Colonic mucosa (tissue), 4 donors: ENCODE measurements at places on chromosomes 16 and 17.
A peak's percentile ranks its signal among the peaks of the same experiment; 100 is the strongest.

GRCh38 chr17:75241143-75241430 is 20.3 kb downstream of the GGA3 start:
- DNase-seq = no peak
- H3K27ac ChIP-seq = no peak overlapping the region
- H3K27me3 ChIP-seq = no peaks in the 10 kb centered on the region
- no peak overlapping the region for H3K4me3 ChIP-seq

DNA sequence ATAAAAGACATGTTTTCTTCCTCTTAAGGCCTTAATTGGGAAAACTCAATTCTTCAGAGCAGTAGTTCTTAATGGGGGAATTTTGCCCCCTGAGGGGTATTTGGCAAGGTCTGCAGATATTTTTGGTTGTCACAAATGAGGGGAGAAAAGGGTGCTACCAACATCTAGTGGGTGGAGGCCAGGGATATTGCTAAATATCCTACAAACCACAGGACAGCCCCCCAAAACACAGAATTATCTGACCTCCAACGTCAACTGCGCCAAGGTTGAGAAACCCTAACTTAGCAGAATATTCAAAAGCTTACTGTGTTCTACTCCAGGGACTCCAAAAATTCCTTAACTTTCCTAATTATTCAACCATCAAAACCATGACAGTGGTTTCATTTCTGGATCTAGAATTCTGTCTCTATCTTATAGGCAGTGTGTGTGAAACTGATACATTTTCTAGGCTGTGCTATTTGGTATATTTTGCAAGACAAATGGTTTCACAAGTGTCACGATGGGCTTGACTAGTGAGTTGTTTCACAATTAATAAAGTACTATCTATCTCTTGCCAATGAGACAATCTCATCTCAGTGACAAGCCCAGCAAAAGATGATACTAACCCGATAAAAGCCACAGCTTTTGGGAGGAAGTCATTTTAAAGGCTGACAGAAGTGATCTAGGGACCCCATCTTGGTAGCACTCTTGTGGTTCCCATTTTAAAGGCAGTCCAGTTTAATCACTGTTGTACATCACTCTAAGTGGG is 14.7 kb downstream of the TXNDC11 start:
- no peak overlapping the region for H3K4me3 ChIP-seq
- H3K27me3 ChIP-seq = no peaks in the 10 kb centered on the region
- H3K4me1 ChIP-seq = no peaks in the 10 kb centered on the region
- no peaks in the 10 kb centered on the region for H3K36me3 ChIP-seq

- H3K27ac ChIP-seq = no peak overlapping the region
- H3K4me3 ChIP-seq = no peak overlapping the region
- DNase-seq = no peak
- H3K36me3 ChIP-seq = no peaks in the 10 kb centered on the region
- no peaks in the 10 kb centered on the region for H3K27me3 ChIP-seq
- no peaks in the 10 kb centered on the region for H3K4me1 ChIP-seq
Measured at GRCh38 chr17:51351890-51352289, 91.5 kb downstream of the UTP18 start.

DNA sequence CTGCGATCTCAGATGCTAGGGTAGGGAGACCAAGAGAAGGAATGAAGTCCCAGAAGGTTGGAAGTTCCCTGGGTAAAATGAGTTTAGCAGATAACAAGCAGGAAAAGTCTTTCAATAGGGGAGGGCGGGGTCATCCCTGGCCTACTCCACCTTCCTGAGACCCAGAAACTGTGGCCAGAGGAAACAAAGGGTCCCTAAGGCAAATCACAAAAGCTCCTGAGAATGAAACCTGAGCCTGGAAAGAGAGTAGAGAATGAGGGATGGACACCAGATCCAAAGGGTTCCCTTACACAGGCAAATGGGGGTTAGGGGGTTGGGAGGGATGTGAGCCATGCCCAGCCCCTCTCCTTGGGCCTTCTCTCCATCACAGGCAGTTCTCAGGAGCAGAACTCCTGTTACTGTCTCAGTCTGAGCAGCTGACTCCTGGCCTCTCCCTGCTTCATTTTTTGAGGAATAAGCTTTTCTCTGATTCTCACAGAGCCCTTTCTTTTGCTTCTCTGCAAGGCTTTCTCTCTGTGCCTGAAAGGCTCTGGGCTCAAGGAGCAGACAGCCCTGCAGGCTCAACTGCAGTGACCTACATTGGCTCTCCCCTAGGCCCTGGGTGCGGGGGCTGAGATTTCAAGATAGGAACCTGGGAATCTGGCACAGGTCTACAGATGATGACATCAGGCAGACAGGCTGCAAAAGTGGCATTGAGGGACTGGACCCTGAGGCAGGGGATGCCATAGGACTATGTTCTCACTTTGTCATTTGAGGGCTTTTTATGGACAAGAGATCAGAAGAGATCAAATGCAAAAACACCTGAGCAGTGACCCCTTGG is 9.8 kb upstream of the NR1D1 start:
- H3K36me3 ChIP-seq = no peaks in the 10 kb centered on the region
- peaks cover 51% of the 10 kb centered on the region for H3K4me1 ChIP-seq
- no peaks in the 10 kb centered on the region for H3K27me3 ChIP-seq
- DNase-seq = no peak

GRCh38 chr17:67018471-67019434 is 25.6 kb upstream of the CACNG1 start:
- DNase-seq = no peak
- H3K36me3 ChIP-seq = no peaks in the 10 kb centered on the region
- H3K27me3 ChIP-seq = no peaks in the 10 kb centered on the region
- H3K27ac ChIP-seq = no peak overlapping the region

GRCh38 chr17:57391076-57391825 is 134.9 kb downstream of the MSI2 start:
- H3K27me3 ChIP-seq = no peaks in the 10 kb centered on the region
- H3K4me3 ChIP-seq = no peak overlapping the region
- H3K27ac ChIP-seq = no peak overlapping the region
- H3K4me1 ChIP-seq = no peaks in the 10 kb centered on the region

- H3K4me1 ChIP-seq = no peaks in the 10 kb centered on the region
- H3K27ac ChIP-seq = no peak overlapping the region
- H3K4me3 ChIP-seq = no peak overlapping the region
- no peaks in the 10 kb centered on the region for H3K36me3 ChIP-seq
- H3K27me3 ChIP-seq = no peaks in the 10 kb centered on the region
Measured at GRCh38 chr16:56732832-56733231, 2.9 kb downstream of the NUP93 start.

- H3K27ac ChIP-seq = no peak overlapping the region
- DNase-seq = no peak
- H3K4me3 ChIP-seq = no peak overlapping the region
- peaks cover 41% of the 10 kb centered on the region for H3K36me3 ChIP-seq
Measured at GRCh38 chr16:2002406-2003230, 7.0 kb downstream of the ZNF598 start.

GRCh38 chr16:81967358-81967757 is 43.9 kb downstream of the SDR42E1 start:
- H3K4me3 ChIP-seq = no peak overlapping the region
- DNase-seq = no peak
- H3K27me3 ChIP-seq = no peaks in the 10 kb centered on the region
- no peak overlapping the region for H3K27ac ChIP-seq
- H3K4me1 ChIP-seq = no peaks in the 10 kb centered on the region
- no peaks in the 10 kb centered on the region for H3K36me3 ChIP-seq

DNA sequence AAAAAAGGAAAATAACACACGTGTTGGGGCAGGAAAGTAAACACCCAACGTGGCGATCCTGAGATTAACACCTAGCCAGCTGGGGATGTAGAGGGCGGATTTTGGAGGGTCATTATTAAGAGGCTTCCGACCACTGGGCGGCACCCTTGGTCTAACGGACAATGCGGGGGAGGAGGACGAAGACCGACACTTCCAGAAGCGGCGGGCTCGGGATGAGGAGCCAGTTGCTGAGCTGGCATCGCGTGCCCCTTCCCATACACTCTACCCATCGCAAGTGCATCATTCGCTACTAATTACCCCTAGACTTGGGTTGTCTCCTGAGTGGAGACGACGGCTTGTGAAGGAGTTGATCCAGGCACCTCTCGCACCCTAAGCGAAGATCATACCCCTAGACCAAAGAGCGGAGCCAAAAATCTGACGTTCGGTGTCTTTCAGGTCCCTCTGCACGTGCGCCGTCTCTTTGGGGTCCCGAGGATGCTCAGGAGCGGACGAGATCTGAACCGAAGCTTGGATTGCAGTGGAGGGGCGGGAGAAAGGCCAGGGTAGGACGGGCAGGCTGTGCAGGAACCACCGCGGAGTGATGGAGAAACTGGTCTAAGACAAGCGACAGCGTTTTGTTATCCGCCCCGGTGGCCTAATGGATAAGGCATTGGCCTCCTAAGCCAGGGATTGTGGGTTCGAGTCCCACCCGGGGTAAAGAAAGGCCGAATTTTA is 17.6 kb downstream of the ZNF213 start:
- H3K27ac ChIP-seq = peak overlapping the region; percentile 5
- no peaks in the 10 kb centered on the region for H3K27me3 ChIP-seq
- H3K4me3 ChIP-seq = peak overlapping the region; percentile 29
- DNase-seq = peak; percentile 95

GRCh38 chr17:33273271-33273670 is 19.8 kb downstream of the ASIC2 start:
- no peaks in the 10 kb centered on the region for H3K27me3 ChIP-seq
- no peaks in the 10 kb centered on the region for H3K36me3 ChIP-seq
- H3K4me3 ChIP-seq = no peak overlapping the region

GRCh38 chr17:21001813-21002221 is 41.0 kb downstream of the USP22 start:
- DNase-seq = peak; percentile 41
- peaks cover 28% of the 10 kb centered on the region for H3K36me3 ChIP-seq
- no peaks in the 10 kb centered on the region for H3K4me1 ChIP-seq
- no peaks in the 10 kb centered on the region for H3K27me3 ChIP-seq

DNA sequence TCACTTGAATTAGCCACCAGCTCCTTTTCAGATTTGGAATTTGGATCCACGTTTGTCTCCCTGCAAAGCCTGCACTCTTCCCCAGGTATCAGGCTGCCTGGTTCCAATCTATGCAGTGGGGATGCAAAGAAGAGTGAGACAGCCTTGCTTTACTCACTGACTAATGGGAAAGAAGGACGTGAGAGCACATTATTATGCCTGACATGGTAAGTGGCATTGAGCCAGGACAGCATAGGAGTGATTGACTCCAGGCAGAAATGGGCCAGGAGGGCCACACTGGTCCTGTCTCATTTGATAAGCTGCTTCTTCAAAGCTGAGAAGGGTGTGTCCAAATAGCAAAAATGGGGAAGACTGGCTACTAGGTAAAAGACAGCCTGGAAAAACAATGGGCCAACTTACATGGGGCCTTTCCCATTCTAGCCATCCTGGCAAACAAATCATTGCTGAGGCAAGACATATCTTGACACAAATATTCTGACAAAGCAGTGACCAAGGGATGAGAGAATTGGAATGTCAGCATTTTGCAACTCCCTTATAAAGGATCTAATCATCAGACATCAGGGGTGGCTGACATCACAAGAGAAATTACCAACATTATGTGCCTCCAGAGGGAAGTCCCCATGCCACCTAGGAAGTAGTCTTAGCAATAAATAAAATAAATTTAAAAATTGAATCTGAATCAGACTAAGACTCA is 38.6 kb downstream of the CDH11 start:
- no peak overlapping the region for H3K4me3 ChIP-seq
- no peaks in the 10 kb centered on the region for H3K36me3 ChIP-seq
- no peaks in the 10 kb centered on the region for H3K27me3 ChIP-seq
- H3K4me1 ChIP-seq = no peaks in the 10 kb centered on the region

GRCh38 chr16:70695331-70696070 is 9.6 kb upstream of the MTSS2 start:
- no peaks in the 10 kb centered on the region for H3K36me3 ChIP-seq
- peak; percentile 54 for DNase-seq
- H3K4me1 ChIP-seq = peaks cover 28% of the 10 kb centered on the region
- no peak overlapping the region for H3K4me3 ChIP-seq
- no peaks in the 10 kb centered on the region for H3K27me3 ChIP-seq

DNA sequence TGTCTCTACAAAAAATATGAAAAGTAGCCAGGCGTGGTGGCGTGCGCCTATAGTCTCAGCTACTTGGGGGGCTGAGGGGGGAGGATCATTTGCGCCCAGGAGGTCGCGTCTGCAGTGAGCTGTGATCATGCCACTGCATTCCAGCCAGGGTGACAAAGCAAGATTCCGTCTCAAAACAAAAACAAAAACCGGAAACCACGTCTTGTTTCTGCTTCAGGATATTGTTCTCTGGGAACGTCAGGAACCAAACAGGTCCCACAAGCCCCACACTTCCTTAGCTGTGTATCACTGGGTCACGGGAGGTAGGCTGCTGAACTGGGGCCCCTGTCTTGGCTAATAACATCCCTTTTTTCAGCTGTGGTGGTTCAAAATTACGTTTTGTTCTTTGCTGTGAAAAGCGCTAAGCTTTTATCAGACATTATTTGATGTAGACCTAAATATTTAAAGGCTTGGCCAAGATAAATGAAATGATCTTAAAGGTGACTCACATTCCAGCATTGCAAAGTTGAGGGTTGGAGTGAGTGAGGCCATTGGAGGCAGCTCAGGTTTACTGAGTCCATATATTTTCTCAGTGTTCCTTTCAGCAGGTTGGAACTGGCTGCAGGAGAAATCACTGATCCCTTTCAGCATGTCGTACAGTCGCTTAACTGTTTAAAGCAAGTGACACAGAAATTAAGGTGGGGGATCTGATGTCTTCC is 16.4 kb upstream of the SEC14L1 start:
- no peaks in the 10 kb centered on the region for H3K4me1 ChIP-seq
- DNase-seq = no peak
- peak overlapping the region; percentile 3 for H3K27ac ChIP-seq
- no peaks in the 10 kb centered on the region for H3K27me3 ChIP-seq
- no peaks in the 10 kb centered on the region for H3K36me3 ChIP-seq
- no peak overlapping the region for H3K4me3 ChIP-seq

DNA sequence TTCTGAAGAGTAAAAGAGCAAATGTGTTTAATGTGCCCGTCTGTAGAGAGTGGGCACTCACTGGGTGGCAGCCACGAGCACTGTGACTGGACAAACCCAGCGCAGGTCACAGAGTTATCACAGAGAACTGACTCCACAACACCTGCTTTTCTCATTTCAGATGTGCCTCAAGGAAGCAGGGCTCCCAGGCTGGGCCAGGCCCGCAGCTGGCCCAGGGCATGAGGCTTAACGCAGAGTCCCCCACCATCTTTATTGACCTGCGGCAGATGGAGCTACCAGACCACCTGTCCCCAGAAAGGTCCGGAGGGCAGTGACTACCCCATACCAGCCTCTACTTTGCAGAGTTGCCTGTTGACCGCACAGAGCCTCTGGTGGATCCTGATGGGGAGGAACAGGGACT is 11.9 kb downstream of the DNAAF8 start:
- peaks cover 4% of the 10 kb centered on the region for H3K36me3 ChIP-seq
- H3K27me3 ChIP-seq = no peaks in the 10 kb centered on the region
- H3K4me3 ChIP-seq = no peak overlapping the region
- no peak for DNase-seq
- H3K4me1 ChIP-seq = no peaks in the 10 kb centered on the region
- no peak overlapping the region for H3K27ac ChIP-seq

- DNase-seq = no peak
- H3K36me3 ChIP-seq = no peaks in the 10 kb centered on the region
- no peak overlapping the region for H3K27ac ChIP-seq
- no peaks in the 10 kb centered on the region for H3K27me3 ChIP-seq
Measured at GRCh38 chr17:79969906-79970305, 65.8 kb downstream of the TBC1D16 start.

GRCh38 chr16:2585651-2586081 is 47.8 kb downstream of the PDPK1 start:
- no peaks in the 10 kb centered on the region for H3K4me1 ChIP-seq
- DNase-seq = no peak
- no peak overlapping the region for H3K27ac ChIP-seq
- H3K36me3 ChIP-seq = peaks cover 18% of the 10 kb centered on the region
- no peak overlapping the region for H3K4me3 ChIP-seq
- no peaks in the 10 kb centered on the region for H3K27me3 ChIP-seq
